ENCODE measurements at places on chromosomes 5 and 9.

DNA sequence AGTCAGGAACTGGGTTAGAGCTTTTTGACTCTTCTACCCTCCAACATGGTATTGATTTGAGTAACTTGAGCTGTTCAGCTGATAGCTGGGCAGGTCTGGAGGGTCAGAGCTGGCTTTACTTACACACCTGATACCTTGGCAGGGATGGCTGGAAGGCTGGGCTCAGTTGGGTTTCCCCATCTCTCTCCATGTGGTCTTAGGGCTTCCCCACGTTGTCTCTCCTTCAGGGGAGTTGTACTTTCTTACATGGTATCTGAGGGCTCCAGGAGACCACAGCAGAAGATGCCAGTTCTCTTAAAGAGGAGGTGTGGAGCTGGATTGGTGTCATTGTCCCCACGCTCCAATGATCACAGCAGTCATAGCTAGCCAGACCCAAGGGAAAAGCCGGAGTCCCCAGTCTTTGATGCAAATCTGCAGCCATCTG is 25.6 kb downstream of the ISOC1 start:
- DNase-seq: no peak

- no peak for DNase-seq
These were observed 42.5 kb downstream of the FRMPD1 start for GRCh38 chr9:37693260-37693659.

DNA sequence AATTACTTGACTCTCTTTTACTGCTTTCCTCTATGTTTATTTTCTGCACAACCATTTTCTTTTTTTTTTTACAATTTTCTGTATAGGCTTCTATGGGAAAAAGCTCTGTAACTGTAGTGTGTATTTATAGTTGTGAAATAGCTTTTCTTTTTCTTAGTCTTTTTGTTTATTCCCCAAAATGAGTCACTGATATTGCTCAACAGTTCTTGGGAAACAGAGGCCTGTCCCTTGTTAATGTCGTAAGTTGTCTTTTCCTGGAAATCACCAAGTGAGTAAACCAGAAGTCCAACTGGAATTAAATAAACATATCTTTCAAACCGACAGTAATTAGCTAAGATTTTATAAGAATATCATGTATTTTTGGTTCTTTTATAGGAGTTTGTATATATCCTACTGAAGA is 325.1 kb upstream of the PRR16 start:
- DNase-seq: no peak

- no peak for DNase-seq
These were observed 89.0 kb downstream of the GCNT4 start for GRCh38 chr5:74963407-74963806.

DNA sequence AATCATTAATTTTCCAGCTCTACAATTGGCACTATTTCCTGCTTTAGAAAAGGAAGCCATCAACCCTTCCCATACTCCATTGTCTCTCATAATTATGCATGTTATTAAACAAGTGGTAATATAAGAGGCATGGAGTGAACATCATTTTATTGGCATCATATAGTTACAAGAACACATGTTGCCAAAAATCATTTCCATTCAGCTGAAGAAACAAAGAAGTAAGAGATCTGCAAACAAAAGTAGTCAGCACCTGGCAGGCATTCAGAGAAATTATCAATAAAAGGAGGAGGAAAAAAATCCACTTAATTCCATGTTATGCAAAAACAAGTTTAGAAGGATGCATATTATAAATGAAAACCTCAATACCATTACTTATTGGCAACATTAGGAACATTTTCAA is 1208.2 kb upstream of the C9orf72 start:
- DNase-seq: no peak

DNA sequence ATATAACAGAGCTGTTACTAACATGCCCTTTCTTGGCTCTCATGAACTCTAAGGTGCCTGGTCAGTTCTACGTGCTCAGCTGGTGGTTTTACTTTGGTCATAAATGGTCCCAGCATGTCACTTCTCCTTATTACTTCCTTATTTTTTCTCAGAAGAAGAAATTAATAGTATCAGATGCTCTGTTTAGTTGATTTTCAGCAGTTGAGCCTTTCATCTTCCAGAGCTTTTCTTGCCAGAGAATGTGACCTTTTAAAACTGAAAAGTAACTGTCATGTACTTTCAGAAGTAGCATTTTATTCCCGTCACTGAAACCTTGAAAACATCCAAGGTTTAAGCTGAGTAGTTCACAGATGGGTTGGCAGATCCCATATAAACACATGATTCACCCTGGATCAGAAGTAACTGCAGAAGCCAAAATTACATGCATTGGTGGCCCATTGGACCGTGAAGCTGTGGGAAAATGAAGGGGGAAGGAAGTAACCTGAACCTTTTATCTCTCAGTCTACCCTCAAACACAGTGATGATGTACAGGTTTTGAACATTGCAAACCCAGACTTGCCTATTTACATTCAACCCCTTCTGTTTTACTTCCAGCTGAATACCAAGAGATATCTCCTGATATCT is 50.5 kb downstream of the HACD4 start:
- DNase-seq: no peak

DNA sequence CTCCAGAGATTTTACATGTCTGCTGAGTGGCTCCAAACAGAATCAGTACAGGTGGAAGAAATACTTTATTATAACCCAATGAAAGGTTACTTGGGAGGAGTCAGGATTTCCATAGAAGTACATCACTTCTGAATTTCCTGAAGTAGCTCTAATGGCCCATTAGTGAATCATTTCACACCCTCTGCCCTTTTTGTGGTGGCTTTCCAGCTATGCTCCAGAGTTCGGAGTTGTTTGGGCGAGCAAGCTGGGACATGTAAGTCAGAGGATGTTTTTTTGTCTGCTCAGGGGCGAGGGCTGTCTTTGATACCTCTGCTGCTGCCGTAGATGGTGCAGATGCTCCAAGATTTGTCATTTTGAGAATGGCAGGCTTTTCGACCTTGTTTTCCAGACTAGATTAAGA is 226.1 kb downstream of the GOLPH3 start:
- no peak for DNase-seq

DNA sequence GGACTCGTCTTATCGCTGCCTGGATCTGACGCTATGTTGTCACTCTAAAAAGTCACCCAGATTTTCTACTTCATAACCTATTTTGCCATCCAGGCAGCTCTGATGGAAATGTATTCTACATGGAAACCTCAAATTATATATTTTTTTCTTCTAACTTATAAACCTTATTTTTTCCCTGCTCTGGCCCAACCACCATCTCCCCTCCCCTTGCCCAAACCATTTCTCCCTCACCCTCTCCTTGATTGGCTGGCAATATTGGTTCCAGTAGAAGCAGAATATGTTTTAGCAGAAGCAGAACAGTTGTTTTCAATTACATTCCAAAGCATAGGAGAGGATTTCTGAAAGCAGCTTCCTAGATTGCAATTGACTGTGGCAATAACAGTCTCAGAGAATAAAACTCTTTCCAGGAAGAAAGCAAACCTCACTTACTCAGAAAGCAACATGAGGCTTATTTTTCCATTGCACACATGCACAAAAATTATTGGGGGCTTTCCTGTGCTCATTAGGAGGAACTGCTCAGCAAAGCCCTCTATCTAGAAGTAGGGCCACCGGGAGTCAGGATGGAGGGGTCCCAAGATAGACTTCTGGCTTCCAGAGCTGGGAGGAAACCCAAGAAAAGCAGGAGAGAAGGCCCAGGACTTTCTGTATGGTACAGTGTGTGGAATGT is 191.8 kb downstream of the ESM1 start:
- no peak for DNase-seq

GRCh38 chr5:146103594-146103993 is 1.8 kb downstream of the PLAC8L1 start:
- DNase-seq: no peak

DNA sequence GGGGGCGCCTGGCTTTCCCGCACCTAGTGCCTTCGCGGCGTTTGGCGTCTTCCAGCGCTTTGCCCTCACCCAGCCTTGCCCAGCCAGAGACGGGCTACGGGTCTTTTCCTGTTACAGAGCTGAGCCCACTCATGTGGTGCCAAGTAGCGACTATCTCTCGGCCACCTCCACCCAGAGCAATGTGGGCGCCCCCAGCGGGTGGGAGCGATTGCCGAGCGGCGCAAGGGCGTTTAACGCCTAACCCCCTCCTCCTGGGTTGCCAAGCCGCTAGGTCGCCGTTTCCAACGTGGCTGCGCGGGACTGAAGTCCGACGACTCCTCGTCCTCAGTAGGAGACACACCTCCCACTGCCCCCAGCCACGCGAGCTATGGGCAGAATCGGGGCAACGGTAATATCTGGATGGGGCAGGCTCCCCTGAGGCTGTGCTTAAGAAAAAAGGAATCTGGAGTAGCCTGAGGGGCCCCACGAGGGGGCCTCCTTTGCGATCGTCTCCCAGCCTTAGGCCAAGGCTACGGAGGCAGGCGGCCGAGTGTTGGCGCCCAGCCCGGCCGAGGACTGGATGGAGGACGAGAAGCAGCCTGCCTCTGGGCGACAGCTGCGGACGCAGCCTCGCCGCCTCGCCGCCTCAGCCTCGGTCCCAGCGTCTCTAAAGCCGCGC is 5.8 kb downstream of the TLX3 start:
- no peak for DNase-seq

DNA sequence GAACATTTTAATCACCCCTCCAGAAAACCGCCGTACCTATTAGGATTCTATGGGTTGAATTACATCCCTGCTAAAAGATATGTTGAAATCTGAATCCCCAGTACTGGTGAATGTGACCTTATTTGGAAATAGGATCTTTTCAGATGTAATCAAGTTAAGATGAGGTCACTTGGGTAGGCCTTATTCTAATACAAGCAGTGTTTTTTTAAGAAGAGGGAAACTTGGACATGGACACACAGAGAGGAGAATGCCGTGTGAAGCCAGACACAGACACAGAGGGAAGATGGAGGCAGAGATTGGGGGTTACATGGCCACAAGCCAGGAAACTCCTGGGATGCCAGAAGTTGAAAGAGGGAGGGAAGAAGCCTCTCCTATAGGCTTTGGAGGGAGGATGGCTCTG is 183.5 kb downstream of the GNA14 start:
- DNase-seq: no peak

GRCh38 chr9:112844771-112845542 is 45.7 kb downstream of the SLC46A2 start:
- peak; percentile 77 for DNase-seq

DNA sequence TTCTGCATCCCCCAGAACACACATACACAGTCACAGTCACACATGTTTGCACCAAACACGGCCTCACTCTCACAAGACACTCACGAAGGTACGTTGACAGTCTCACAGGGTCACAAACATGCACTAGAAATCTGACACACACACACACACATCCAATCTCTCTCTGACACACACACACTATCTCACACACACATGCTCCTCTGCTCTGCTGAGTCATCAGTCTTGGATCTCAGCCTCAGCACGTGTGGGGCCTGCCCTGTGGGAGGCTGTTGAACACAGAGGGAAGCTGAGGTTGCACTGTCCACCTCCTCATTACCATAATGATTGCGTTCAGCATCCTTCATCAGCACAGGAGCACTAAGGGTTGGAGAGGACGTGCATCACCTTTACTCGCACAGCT is 188.8 kb downstream of the MTRR start:
- no peak for DNase-seq

All from dorsolateral prefrontal cortex (tissue), 122 donors.